ENCODE measurements at places on chromosomes 2 and 18.

DNA sequence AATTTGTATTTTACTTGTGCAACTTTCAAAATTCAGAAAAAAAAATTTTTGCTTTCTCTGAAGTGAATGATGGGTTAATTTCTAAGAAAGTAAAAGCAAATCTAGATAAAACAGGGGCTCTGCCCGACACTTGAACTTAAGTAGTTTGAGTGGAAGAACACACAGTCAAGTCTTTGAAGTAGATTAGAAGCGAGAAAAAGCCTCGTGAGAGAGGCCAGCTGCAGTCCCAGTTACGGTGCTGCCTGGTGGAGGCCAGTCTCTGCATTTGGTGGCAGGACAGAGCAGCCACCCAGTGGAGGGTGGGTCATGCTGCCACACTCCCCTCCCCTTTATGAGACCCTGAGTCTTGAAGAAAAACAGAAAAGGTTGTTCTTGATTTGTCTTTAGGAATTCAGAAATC lies 81.8 kb downstream of the INPP5D start:
- H3K4me1 ChIP-seq: peaks cover 19% of the 10 kb centered on the region
- H3K36me3 ChIP-seq: no peaks in the 10 kb centered on the region
- peaks cover 18% of the 10 kb centered on the region for H3K27me3 ChIP-seq
- no peak for DNase-seq
- H3K4me3 ChIP-seq: no peak overlapping the region

GRCh38 chr2:171159372-171160118 lies 1.1 kb downstream of the TLK1 start:
- H3K4me1 ChIP-seq: peaks cover 46% of the 10 kb centered on the region
- peak overlapping the region; percentile 94 for H3K4me3 ChIP-seq
- H3K36me3 ChIP-seq: no peaks in the 10 kb centered on the region
- H3K27me3 ChIP-seq: peaks cover 4% of the 10 kb centered on the region

- H3K27ac ChIP-seq: no peak overlapping the region
- no peak for DNase-seq
- no peak overlapping the region for H3K4me3 ChIP-seq
Observed at GRCh38 chr2:27996156-27996922, 105.8 kb downstream of the BABAM2 start.

DNA sequence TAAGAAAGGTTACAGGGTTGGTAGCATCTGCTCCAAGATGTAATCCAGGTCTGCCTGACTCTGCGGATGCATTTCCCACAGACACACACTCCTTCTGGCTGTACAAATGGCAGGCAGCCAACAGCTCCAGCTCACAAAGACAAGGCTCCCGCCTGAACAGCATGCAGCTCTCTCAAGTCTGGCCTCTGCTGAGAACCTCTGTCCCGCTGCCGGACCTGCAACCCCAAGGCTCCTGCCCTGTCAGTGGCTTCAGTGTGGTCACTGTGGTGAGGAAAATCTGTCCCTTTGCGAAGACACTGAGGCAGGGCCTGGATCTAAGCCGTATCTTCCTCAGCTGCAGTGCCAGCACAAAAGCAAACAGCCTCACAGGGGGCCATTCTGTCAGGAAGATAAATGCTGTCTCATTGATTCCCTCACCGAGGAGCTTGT lies 469.3 kb upstream of the MEX3C start:
- H3K4me1 ChIP-seq: peaks cover 36% of the 10 kb centered on the region
- H3K27me3 ChIP-seq: peaks cover 7% of the 10 kb centered on the region
- no peak overlapping the region for H3K4me3 ChIP-seq
- peaks cover 16% of the 10 kb centered on the region for H3K36me3 ChIP-seq
- no peak overlapping the region for H3K27ac ChIP-seq

- peaks cover 15% of the 10 kb centered on the region for H3K36me3 ChIP-seq
- H3K4me3 ChIP-seq: no peak overlapping the region
- no peak for DNase-seq
- H3K27ac ChIP-seq: peak overlapping the region; percentile 88
Observed at GRCh38 chr2:190470256-190470826, 62.2 kb downstream of the MFSD6 start.

DNA sequence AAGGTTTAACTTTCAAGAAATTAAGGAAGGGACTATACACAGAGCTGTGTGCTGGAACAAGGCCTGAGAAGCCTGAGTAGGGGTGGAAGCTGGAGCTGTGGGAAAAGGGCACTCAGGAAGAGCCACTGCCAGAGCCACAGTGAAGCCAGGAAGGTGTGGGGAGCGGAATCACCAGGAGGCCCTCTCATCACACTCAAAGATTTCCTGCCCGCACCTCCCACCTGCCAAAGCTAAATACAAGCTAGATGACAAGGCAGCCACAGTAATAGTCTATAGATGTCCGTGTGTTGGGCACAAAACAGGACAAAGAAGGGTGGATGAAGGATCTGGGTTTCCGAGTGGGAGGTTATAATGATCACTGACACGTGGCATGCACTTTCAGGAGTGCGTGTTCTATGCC lies 126.0 kb downstream of the ZNF532 start:
- H3K27ac ChIP-seq: no peak overlapping the region
- no peaks in the 10 kb centered on the region for H3K4me1 ChIP-seq
- H3K36me3 ChIP-seq: peaks cover 19% of the 10 kb centered on the region
- DNase-seq: no peak
- no peak overlapping the region for H3K4me3 ChIP-seq
- H3K27me3 ChIP-seq: no peaks in the 10 kb centered on the region

GRCh38 chr2:3523551-3524041 lies 4.3 kb upstream of the ADI1 start:
- peaks cover 23% of the 10 kb centered on the region for H3K4me1 ChIP-seq
- peaks cover 10% of the 10 kb centered on the region for H3K36me3 ChIP-seq
- no peak overlapping the region for H3K27ac ChIP-seq
- no peak overlapping the region for H3K4me3 ChIP-seq
- peaks cover 2% of the 10 kb centered on the region for H3K27me3 ChIP-seq

DNA sequence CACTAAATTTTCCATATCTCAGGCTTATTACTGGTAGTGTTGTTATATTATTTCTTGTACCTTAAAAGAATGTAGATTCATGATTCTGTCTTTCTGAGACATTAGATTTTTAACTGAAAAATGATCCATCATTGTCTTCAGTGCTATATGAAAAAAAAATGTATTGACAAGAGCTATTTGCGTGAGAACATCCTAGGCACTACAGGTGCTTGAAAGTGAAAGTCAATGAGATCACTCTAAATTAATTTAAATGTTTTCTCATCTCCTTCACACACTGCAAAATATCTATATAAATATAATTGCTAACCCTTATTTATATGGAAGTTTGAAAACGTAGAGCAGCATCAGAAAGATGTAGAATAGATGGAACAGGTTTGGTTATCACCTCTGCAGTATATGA lies 684.6 kb downstream of the TRIB2 start:
- peaks cover 4% of the 10 kb centered on the region for H3K27me3 ChIP-seq
- H3K4me3 ChIP-seq: no peak overlapping the region
- no peaks in the 10 kb centered on the region for H3K4me1 ChIP-seq
- no peak for DNase-seq
- H3K27ac ChIP-seq: no peak overlapping the region

GRCh38 chr2:164846276-164846675 lies 4.7 kb upstream of the COBLL1 start:
- no peak for DNase-seq
- H3K4me3 ChIP-seq: no peak overlapping the region
- H3K27me3 ChIP-seq: peaks cover 11% of the 10 kb centered on the region

- no peaks in the 10 kb centered on the region for H3K36me3 ChIP-seq
- H3K27ac ChIP-seq: no peak overlapping the region
- peaks cover 5% of the 10 kb centered on the region for H3K4me1 ChIP-seq
- H3K4me3 ChIP-seq: no peak overlapping the region
- H3K27me3 ChIP-seq: peaks cover 33% of the 10 kb centered on the region
Observed at GRCh38 chr2:118993392-118993752, 51.4 kb downstream of the MARCO start.

DNA sequence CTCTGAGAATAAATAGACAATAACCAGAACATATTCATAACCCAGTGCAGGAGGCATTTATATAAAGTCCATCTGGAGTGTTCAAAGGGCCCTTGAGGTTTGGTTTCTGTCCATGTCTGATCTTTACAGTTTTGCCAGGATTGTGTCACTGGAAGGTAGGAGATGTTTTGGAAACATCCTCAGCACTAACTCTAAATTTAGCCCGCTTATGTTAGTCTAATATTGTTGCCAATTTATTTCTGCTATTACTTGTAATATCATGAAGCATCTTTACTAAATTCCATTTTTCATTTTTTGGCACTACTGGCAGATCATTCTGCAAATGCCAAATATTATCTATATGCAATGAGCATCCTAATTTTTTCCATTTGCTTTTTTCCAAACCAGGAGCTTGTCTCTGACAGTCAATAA lies 22.4 kb upstream of the REV1 start:
- H3K4me1 ChIP-seq: no peaks in the 10 kb centered on the region
- no peak overlapping the region for H3K4me3 ChIP-seq
- H3K27ac ChIP-seq: no peak overlapping the region
- H3K36me3 ChIP-seq: no peaks in the 10 kb centered on the region

DNA sequence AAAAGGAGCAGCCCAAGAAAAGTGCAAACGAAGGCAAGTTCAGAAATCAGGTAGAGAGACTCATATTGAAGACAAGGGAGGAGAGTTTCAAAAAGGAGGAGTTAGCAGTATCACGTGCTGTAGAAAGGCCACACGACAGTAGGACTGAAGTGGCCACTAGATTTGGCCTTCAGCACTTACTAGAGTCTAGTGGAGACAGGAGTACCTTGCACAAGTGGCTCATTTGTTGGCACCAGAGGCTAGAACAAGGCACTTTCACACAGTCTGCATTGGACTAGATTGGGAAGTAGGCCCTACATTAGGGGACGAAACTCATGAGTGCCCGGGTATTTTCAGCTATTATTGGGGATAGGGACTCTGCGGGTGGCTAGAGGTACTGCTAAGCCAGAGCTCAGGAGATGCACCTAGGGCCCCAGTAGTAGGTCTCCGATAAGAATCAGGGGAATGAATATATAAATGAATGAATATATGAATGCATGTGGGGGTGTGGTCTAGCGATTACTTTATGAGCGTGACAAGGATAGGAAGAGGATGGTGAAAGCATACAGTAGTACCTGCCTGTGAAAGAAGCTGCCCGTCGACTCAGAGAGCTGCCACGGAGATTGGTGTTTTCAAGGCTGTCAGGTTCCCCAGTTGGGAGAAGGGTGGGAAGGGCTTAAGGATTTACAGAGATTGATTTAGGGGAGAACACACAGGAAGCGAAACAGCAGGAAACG lies 1.4 kb upstream of the NCOA1 start:
- H3K36me3 ChIP-seq: no peaks in the 10 kb centered on the region
- peak overlapping the region; percentile 81 for H3K4me3 ChIP-seq
- no peak for DNase-seq
- H3K27ac ChIP-seq: peak overlapping the region; percentile 3
- peaks cover 48% of the 10 kb centered on the region for H3K4me1 ChIP-seq
- H3K27me3 ChIP-seq: peaks cover 37% of the 10 kb centered on the region

GRCh38 chr2:43075811-43076585 lies 150.4 kb downstream of the ZFP36L2 start:
- DNase-seq: no peak
- no peak overlapping the region for H3K4me3 ChIP-seq
- peaks cover 5% of the 10 kb centered on the region for H3K27me3 ChIP-seq
- no peak overlapping the region for H3K27ac ChIP-seq
- no peaks in the 10 kb centered on the region for H3K36me3 ChIP-seq

GRCh38 chr2:98121149-98121548 lies 34.2 kb downstream of the VWA3B start:
- H3K4me1 ChIP-seq: no peaks in the 10 kb centered on the region
- H3K27ac ChIP-seq: no peak overlapping the region
- DNase-seq: no peak

GRCh38 chr18:35368595-35368994 lies 8.5 kb downstream of the ZNF396 start:
- H3K27me3 ChIP-seq: no peaks in the 10 kb centered on the region
- no peak for DNase-seq

DNA sequence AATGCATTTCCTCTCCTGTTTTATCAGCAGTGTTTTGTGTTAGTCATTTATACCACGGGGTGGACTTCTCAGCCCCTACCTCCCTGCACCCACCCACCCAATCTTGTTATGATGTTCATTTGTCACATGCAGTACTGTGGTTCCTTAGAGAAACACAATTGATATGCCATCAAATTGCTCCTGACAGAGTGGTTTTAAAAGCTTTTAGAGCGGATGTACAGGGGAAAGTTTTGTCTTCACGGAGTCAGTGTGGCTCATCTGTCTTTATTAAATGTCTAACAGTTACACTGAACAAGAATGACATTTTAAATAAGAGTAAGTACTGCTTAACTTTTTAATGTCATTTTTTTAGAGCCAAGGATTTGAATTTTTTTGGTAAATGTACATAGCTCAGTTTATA lies 156.9 kb downstream of the LRRTM1 start:
- H3K27me3 ChIP-seq: peaks cover 5% of the 10 kb centered on the region
- no peak for DNase-seq
- no peak overlapping the region for H3K4me3 ChIP-seq

DNA sequence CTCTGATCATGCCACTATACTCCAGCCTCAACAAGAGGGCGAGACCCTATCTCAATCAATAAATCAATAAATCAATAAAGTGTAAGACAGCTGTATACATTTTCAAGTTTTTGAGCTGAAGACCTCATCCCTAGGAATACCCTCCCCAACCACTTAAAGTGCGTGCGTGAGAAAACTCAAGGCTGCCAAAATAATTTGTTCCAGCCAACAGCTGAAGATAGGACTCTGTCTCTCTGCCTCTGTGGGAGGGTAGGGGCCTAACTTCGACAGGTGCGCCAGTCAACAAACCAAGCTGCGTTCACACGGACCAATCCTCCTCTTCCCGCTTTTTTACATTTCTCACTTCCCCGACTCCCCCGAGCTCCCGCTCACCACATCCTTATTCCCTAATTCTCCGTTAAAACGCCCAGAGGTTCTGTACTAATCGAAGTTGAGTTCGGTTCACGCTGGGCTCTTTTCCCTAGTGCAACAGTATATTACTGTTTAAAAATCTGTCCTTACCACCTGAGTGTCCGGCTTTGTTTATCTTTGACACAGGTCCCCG lies 618 bp downstream of the POLR2D start:
- H3K36me3 ChIP-seq: peaks cover 25% of the 10 kb centered on the region
- DNase-seq: peak; percentile 7
- H3K27ac ChIP-seq: peak overlapping the region; percentile 47
- H3K4me1 ChIP-seq: peaks cover 41% of the 10 kb centered on the region
- peaks cover 9% of the 10 kb centered on the region for H3K27me3 ChIP-seq

All from nephron progenitor cell (in vitro differentiated cells).